ENCODE measurements at places on chromosomes 6 and 20.
A peak's percentile ranks its signal among the peaks of the same experiment; 100 is the strongest.

- DNase-seq = no peak
Measured at GRCh38 chr6:119162134-119162775, 83.8 kb upstream of the FAM184A start.

GRCh38 chr6:87391334-87391733, 16.4 kb upstream of the CFAP206 start:
- no peak for DNase-seq

GRCh38 chr20:44011251-44011940, 96.7 kb downstream of the TOX2 start:
- peak; percentile 50 for DNase-seq

GRCh38 chr20:8663424-8663823, 405.5 kb upstream of the PLCB4 start:
- DNase-seq = no peak

DNA sequence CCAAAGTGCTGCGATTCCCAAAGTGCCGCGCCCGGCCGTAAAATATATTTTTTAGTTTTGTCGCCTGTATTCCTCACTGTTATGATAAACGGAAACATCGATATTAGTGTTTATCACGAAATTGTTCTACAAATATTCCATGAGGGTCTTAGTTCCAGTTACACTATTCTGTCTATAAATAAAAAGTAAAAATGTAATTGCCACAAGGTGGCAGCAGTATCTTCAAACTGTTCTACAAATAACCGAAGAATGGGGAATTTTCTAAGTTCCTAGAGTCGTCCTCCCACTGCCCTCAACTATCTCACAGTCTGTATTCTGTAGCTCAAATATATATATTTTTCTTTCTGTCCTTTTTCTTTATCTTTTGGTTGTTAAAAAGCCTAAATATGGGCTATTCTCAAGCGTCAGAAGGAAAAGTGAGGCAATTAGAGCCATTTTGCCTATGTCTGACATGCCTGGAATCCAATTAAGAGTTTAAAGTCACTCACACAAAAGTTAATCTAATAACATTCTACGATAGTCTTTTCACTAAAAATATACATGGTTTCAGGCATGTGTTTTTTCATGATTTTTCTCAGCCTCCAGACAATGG, 14.2 kb upstream of the FAM162B start:
- no peak for DNase-seq

GRCh38 chr6:67345946-67346345, 1289.1 kb upstream of the ADGRB3 start:
- DNase-seq = no peak

- no peak for DNase-seq
Measured at GRCh38 chr6:53175027-53175426, 26.4 kb upstream of the GCM1 start.

GRCh38 chr6:100350139-100350538, 114.6 kb downstream of the SIM1 start:
- DNase-seq = no peak

DNA sequence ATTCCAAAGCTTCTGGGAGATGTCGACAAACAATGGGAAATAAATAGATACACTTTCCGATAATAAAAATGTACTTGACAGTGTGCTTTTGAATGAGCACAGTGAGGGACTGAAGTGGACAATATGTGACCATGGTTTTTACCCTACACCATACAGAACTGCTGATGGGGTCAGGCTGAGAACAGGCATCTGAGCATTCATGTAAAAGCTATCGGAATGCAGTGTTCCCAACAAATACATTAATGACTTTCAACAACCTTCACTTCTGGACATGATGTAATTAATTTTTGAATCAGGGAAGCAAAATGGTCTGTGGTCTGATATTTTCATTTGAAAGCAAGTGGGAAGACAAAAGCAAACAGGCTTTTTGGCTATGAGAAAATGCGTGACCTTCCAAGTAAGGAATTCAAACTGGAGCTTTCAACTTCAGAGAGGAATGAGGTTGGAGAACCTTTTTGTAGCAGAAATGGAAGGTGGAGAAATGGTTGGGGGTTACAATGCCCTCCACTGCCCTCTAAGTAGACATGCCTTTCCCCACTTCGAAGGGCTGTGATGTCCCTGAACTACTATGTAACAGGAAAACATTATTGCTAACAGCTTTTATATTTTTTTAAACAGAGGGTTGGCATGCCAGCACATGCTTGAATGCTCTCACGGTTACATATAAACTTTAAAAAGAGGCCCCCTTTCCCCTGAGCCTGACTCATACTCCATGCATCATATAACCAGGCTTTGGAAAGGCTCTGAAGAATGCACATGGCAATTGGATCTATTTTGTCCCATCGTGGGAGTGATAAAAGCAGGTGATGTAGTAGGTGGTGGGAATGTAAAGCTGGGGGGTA, 203.5 kb upstream of the CITED2 start:
- no peak for DNase-seq

GRCh38 chr6:105713474-105714118, 310.7 kb upstream of the PREP start:
- no peak for DNase-seq

DNA sequence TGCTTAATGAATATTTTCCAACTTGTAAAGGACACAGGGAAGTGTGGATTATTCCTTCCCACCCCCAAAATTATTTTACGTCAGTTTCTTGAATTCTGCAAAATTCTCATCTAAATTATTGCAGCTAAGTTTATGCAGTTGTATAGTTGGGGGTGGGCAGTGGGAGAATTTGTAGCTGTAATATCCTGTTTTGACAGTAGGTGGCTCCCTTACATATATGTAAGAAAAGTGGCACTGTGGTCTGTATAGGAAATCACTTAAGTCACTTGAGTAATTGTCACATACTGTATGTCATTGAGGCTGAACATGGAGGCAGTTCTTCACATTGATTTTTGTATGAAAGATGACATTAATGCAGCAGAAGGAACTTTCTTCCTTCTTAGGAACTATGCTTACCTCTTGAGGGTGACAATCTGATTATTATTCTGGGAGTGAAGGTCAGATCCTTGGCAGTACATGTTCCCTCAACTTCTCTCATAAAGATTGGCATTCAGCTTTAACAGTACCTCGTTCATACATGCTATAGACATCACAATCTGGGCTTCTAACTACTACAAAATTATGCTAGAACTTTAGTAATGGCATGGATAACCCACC, 14.6 kb upstream of the CFAP206 start:
- no peak for DNase-seq

GRCh38 chr6:129481706-129482105, 228.3 kb downstream of the ARHGAP18 start:
- DNase-seq = no peak

DNA sequence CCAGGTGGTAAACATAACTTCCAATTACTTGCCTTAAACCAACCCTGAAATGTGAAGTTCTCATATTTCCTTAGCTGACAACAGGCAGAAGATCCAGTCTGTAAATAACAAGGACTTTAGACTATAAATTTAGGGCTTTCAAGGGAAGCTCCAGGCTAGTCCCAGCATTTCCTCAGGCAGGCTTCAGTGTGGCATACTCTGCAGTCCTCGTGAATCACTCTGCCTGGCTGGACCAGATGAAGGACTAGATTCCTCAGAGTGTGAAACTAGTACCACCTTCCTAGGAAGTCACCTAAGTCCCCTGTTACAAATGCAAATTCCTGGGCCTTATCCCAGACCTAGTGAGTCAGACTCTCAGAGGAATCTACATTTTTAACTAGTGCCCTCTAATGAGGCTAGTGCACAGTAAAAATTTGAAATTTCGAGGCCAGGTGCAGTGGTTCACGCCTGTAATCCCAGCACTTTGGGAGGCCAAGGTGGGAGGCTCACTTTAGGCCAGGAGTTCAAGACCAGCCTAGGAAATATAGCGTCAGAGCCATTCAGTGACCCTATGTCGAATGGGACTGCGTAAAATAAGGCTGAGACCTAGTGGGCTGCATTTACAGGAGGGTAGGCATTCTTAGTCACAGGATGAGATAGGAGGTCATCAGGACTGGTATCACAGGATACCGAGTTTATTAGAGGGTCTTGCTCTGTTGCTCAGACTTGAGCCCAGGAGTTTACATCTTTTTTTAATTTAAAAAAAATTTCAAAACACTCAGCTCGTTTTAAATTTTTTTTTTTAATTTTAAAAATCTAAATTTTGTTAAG, 279.6 kb upstream of the JARID2 start:
- no peak for DNase-seq

GRCh38 chr6:39335780-39336545, 13.5 kb upstream of the KCNK16 start:
- DNase-seq = no peak

DNA sequence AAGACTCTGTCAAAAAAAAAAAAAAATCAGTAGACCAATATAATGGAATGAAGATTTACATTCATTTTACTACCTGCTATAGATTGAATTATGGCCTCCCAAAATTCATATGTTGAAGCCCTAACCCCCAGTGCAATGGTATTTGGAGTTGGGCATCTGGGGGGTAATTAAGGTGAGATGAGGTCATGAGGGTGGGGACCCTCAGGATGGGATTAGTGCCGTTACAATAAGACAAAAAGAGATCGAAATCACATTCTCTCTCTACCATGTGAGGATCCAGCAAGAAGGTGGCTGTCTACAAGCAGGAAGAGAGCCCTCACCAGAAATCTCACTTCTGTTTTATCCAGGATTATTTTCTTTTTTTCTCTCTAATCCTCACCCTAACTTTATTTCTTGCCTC, 100.6 kb upstream of the LOC128125822 start:
- DNase-seq = no peak

- DNase-seq = no peak
Measured at GRCh38 chr6:109002051-109002697, 92.5 kb downstream of the SESN1 start.

GRCh38 chr6:4287372-4287771, 152.0 kb upstream of the ECI2 start:
- DNase-seq = no peak

DNA sequence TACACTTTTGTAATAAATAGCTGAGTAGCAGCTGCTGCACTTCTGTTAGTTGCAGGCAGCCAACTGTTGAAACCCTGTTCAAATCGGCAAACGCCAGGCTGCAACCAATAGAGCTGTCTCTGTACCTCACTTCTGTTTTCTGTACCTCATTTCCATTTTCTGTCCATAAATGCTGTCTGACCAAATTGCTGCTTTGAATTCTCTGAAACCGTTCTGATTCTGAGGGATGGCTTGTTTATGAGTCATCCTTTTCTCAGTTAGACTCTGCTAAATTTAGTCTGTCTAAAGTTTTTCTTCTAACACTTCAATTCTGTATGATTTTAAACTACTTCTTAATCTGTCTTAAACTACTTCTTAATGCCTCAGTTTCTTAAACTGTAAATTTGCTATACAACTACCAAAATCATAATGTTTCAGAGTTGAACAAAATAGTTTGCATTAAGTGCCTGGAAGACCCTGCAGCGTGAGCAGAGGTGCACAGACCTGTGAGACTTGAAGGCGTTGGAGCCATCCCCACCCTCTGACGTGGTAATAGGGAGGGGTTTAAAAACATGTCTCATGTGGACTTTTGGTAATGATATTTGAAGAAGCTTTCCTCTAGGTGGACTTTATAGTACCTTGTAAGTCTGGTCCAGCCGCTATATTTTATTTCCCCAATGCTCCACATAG, 9.6 kb downstream of the BTNL2 start:
- no peak for DNase-seq

GRCh38 chr6:150142670-150143515, at the start of gene PPP1R14C:
TSS of gene PPP1R14C (plus strand) at chr6:150143044. CDS start at chr6:150143193, 149 bp downstream.
- DNase-seq = peak; percentile 58

- no peak for DNase-seq
Measured at GRCh38 chr6:35300848-35301247, 3.2 kb downstream of the DEF6 start.

DNA sequence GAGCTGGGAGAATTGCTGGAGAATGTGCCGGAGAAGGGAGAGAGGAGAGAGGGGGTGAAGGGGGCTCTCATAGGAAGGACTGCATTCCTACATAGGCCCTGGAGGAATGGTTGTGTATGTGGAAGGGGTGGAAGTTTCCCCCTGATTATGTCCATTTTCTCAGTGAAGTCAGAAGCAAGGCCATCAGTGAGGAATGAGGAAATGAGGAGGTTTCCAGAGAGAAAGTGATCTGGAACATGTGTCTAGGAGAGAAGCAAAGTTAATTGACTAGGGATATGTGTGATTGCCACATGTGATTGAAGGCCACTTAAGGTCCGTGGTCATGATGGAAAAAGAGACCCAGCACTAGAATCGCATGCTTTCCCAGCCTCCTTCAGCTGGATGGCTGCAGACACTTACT, 42.3 kb downstream of the TBPL1 start:
- no peak for DNase-seq

GRCh38 chr6:113339209-113339608, 517.9 kb upstream of the MARCKS start:
- DNase-seq = no peak

DNA sequence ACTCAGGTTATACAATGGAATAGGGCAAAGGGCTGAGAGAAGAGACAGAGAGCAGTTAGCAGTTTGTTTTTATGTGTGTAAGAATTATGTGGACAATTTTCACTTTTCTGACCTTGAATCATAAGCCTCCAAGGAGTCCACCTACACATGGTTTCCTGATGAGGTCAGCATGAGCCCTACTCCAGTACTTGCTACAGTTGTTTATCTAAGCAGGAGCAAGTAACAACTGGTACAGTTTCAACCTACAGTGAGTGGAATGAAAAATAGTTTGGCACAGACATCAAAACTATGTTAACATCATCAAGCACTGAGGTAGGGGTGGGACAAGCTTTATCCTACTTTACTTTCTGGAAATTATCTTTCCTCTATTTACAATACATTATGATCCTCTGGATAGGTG, 426.7 kb upstream of the ID4 start:
- DNase-seq = no peak

DNA sequence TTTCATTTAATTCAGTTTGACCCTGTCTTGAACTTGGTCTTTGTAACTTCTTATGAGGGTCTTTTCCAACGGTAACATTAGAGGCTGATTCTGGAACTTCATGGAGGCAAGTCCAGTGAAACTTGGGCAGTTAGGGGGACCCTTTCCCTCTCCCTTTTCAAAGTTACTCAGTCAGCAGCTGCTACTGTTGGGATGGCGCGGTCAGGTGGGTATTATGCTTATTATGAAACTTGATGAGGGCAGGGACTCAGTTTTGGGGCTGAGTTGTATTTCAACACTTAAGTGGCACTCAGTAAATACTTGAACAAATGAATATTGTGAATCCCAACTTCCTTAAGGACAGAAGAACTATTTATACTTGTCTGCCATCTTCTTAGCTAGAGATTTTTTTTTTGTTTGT, 20.8 kb downstream of the TOP1 start:
- DNase-seq = no peak

DNA sequence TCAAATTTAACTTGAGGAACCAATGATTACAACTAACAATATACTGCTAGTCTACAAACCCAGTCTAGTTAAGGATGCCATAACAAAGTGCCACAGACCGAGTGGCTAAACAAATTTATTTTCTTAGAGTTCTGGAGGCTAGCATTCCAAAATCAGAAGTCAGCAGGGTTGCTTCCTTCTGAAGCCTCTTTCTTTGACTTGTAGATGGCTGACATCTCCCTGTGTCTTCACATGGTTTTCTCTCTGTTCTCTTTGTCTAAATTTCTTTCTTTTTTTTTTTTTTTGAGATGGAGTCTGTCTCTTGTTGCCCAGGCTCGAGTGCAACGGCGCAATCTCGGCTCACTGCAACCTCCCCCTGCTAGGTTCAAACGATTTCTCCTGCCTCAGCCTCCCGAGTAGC, 56.1 kb downstream of the NCOA3 start:
- no peak for DNase-seq

GRCh38 chr6:143843677-143843999, 500 bp downstream of the LTV1 start:
- DNase-seq = no peak
